NCI-H1417 (cell line): ENCODE measurements at places on chromosomes 7 and 10.

DNA sequence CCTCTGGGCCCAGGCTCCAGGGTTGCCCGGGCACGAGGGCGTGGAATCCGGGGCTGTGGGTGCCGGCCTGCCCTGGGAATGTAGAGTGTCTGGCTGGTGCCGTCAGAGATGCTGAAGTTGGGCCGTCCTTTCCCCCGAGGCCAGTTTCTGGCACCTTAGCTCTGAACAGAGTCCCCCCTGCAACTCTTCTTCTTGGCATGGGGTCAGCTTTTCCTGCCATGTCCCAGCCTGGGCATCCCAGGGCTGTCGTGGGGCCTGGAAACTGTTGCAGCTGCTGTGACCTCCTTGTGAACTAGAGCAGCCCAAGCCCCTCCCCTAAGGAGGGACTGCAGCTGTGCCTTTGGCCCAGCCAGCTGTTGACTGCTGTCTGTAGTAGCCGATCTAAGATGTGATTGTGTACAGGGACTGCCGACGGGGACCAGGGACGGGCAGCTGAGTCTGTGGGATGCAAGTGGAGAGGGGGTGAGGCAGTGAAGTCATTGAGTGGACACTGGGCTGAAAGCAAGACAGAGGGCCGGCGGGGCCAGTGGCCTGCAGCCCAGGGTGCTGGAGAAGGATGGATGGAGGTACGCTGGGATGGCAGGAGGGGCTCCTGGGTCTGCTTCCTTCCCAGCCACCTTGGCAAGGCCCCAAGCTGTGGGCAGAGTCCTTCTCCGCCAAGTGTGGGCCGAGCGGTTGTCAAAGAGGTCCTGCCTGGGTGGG is 35.8 kb downstream of the GBX1 start:
- no peak for DNase-seq

GRCh38 chr10:35711615-35712411 is 69.7 kb upstream of the FZD8 start:
- DNase-seq: no peak

GRCh38 chr7:65397730-65398142 is 24.1 kb downstream of the ZNF92 start:
- DNase-seq: no peak

DNA sequence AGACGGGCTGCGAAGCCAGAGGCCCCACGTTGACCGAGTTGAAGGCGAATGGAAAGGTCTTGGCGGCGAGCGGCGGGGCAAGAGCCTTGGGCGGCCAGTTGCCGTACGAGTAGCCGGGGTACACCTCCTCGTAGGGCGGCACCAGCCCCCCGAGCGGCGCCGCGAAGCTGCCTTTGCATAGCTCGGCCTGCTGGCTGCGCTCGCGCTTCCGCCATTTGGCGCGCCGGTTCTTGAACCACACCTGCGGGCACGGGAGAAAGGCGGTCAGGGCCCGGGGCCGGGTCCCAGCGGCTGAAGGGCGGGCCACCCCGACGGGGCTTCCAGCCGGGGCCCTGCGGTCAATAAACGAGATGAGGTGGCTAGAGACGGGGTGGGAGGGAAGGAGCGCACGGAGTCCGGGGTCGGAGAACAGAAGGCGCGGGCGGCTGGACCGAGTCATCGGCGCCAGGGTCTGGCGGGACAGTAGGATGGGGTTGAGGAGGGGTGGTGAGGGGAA is 4.8 kb downstream of the ELOVL3 start:
- peak; percentile 64 for DNase-seq

DNA sequence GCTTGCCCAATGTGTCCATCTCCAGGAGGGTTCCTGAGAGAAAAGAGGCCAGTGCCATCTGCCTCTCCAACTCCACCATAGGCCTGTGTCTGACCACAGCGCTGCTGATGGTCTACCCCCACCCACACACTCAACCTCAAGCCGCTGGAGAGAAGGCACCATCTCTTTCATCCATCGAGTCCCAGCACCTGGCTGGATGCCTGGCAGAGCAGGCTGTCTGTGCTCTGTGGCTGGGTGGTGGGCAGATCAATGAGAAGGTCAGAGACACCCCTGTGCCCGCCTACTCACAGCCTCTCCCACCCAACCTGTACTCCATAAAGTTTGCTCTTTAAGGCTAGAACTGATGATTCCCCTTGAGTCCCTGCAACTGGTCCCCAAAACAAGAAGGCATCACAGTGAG is 58.0 kb downstream of the CLRN3 start:
- no peak for DNase-seq

DNA sequence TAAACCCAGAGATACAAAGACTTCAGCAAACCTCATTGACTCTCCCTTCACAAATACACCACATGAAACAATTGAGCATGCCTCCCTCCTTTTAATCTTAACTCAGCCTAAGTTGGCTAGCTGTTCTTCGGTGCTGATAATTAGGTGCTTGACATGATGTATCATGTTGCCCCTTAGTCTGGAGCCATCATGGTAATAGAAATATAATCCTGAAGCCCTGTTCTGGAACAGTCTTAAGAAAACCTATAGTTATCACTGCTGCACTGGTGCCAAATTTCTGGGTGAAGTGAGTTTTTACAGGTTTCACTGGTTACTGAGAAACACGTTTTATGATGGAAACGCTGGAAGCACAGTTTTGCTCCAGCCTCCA is 306.1 kb downstream of the LRMDA start:
- DNase-seq: no peak

- peak; percentile 39 for DNase-seq
These were observed 3.3 kb upstream of the SHH start for GRCh38 chr7:155815332-155816191.

- no peak for DNase-seq
These were observed 54.6 kb downstream of the ATE1 start for GRCh38 chr10:121873236-121873635.

DNA sequence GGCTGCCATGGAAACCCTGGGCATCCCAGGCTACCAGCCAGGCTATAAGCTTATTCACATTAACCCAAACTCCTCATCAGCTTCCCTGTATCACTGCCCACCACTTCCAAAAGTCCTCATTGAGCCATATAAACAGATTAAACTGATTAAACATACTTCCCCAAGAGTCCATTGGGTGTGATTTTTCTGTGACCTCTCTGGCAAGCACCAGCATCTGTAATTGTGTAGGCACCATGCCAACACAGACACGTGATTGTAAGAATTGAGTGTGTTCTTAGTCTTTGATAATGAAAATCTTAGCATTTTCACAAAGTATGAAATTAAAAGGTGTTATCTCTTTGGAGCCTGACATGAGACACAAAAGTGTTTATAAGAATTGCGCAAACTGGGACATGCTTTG is 679.3 kb downstream of the TYW1 start:
- no peak for DNase-seq
